Stimulated activated CD4-positive, alpha-beta T cell treated with anti-CD3 and anti-CD28 coated beads, Interleukin-1b, Interleukin-23, amount 100 ng/mL, for 48 hours (primary cell): ENCODE measurements at places on chromosomes 11 and 22.

- DNase-seq, result no peak
Observed at GRCh38 chr11:3162410-3163240, 2.5 kb downstream of the OSBPL5 start.

GRCh38 chr22:46429325-46429853 is 93.9 kb downstream of the TRMU start:
- DNase-seq, result no peak

- DNase-seq, result no peak
Observed at GRCh38 chr11:67646535-67647336, 3.8 kb downstream of the ACY3 start.

- DNase-seq, result no peak
Observed at GRCh38 chr22:25837288-25837900, 95.4 kb downstream of the MYO18B start.

DNA sequence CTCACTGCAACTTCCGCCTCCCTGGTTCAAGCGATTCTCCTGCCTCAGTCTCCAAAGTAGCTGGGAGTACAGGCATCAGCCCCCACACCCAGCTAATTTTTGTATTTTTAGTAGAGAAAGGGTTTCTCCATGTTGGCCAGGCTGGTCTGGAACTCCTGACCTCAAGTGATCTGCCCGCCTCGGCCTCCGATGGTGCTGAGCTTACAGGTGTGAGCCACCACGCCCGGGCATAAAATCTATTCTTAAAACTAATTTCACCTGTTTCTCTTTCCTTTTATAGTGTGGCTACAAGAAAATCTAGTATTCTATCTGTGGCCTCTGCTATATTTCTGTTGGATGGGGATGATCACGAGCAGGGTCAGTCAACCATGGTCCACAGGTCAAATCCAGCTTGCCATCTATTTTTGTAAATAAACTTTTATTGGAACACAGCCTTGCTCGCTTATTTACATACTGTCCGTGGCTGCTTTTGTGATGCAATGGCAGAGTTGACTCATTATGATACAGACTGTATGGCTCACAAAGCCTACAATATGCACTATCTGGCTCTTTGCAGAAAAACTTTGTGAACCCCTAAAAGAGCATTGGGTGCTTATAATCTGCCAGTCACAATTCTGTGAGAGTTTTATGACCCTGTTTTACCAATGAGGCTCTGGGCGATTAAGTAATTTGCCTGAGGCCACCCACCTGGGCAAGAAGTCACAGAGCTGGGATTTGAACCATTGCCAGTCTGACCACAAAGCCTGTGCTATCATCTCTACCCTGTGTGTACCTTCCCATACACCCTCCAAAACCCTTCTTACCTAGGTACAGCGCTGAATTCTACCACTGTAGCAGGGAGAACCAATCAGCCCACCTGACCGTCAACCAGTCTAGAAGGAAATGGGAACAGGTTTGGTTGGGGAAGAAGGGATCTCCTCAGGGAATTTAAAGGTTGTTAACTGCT is 28.3 kb downstream of the SLC1A2 start:
- DNase-seq, result peak; percentile 50

DNA sequence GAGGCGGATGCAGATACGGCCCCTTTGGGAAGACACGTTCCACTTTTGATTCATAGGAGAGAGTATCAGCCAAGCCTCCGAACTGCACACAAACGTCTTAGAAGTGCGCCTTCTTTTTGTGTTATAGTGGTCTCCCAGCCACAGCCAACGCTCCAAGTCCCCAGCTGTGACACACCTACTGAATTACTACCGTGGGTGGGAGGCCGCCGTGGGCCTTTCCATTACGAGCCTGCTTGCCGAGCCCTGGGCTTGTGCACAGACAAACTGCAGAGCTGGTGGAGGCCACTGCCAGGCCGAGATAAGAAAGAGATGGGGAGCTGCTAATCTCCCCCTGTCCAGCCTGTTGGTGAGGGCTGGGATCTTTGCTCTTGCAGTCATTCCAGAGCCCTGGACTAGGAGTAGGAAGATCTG is 761 bp downstream of the HMBS start:
- peak; percentile 49 for DNase-seq
